Urinary bladder (tissue), 4 donors: ENCODE measurements at places on chromosomes 13 and 19.

DNA sequence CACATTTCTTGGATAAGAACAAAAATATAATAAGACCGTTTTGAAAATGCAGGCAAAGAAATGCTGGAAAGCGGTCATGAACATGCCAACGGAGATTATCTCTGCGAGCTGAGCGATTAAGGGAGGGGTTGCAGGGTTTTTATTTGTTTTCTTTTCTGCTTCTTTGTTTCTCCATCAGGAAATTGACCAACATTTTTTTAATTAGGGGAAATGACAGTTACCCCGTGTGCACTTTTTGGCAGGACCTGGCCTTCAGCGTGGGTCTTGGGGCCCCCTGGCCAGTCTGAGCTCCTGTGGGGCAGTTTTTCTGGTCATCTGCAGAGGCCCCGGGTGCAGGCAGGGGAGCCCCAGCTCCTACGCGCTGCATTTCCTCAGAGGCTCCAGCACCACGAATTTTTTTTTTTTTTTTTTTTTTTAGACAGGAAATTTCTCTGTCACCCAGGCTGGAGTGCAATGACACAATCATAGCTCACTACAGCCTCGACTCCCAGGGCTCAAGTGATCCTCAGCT, 31.3 kb upstream of the HOMER3 start:
- no peak for DNase-seq

DNA sequence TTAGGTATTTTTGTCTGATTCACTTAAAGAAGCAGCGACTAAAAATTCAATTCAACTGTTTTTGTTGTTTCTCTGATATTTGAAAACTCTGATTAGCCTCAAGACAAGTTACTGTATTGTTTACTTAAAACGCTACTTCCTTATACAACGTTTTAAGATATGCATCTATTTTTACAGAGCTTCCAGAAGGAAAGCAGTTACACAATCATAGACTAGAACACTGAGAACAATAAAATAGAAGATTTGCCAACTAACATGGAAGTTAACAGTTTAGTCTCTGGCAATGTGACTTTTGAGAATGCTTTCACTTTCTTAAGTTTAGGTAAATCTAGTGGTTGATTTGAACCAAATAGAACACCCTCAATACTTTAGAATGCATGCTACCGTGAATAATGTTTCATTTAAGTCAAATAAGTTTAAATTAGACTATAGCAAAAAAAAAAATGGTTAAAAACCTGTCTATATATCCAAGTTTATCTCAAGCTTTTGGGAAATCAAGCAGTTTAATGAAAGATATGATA, 614.8 kb downstream of the DACH1 start:
- DNase-seq: no peak

- DNase-seq: no peak
These were observed 31.1 kb downstream of the ZC3H4 start for GRCh38 chr19:47082493-47082892.

GRCh38 chr19:33687481-33688170, 65.9 kb downstream of the CHST8 start:
- no peak for DNase-seq

- peak; percentile 15 for DNase-seq
These were observed at the start of gene NEK5 for GRCh38 chr13:52128714-52129700. NEK5 (minus strand) TSS chr13:52129073; CDS start chr13:52127482, 1,591 bp downstream.

DNA sequence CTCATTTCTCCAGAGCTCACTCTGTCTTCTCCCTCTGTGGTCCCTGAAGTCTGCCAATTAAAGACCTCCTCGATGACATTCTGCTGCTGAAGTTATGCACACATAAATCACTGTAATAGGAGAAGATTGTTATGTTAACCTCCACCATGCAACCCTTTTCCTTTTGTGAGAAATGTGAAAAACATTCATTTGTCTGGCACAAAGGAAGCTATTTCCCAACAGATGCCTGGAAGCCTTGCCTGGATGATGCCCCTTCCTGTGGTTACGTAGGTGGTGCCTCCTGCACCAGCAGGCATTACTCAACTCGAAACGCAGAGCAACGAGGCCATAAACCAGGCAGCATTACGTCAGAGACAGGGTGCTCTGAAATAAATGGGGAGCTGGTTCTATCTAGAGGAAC, 327.4 kb upstream of the ZNF507 start:
- no peak for DNase-seq

GRCh38 chr13:59774491-59774971, 389.2 kb downstream of the DIAPH3 start:
- DNase-seq: no peak

DNA sequence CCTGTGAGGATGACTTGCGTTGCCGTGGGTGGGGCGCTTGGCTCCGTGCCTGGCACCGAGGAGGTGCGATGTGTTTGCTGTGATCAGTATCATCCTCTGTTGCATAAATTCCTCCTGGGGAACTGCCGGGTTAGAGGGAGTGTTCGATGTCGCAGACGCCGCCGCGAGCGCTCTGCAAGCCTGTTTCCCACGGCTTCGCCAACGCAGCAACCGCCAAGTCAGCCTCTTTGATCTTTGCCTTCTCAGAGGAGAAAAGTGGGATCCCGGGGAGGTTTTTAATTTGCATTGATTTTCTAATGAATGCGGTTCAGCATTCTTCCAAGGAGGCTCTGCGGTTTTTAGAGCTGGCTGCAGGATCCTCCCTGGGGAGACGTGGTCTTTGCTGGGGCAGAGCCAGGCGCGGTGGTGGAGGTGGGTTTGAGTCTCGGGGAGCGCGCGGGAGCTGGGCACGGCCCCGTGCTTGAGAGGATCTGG, 7.6 kb downstream of the GPR32 start:
- no peak for DNase-seq

DNA sequence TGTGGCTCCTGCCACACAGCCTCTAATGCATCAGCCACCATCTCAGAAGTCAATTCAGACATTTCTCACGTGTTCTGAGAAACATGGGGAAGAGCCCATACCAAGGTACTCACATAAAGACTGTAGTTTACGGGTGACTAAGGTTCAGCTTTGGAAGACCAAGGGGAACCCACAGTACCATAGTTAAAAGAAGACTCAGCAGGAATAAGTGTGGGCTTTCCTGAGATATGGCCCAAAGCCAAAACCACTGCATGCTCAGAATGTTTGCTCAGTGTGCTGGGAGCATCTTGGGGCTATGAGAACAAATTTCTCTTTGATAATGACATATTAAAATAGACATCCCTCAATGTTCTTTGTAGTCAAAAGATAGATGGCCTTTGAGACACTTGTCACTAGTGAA, 283.8 kb downstream of the DCT start:
- no peak for DNase-seq

GRCh38 chr19:5580161-5580571, 12.4 kb upstream of the TINCR start:
- DNase-seq: no peak

DNA sequence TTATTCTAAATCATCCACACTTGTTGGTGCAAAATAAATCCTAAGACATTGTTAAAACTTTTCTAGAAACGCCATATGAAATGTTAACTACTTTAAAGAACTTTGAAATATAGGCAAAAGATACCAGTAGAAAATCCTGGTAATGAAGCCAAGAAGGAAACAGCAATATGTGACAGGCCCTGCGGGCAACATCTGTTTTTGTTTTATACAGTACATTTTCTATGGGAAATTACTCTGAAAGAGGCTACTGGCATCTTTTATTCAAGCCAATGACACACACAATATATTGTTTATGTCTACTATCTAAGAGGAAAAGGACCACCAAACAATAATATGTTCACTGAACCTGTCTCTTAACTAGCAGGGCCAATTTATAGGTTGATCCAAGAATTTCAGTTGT, 829.7 kb downstream of the PCDH17 start:
- no peak for DNase-seq

DNA sequence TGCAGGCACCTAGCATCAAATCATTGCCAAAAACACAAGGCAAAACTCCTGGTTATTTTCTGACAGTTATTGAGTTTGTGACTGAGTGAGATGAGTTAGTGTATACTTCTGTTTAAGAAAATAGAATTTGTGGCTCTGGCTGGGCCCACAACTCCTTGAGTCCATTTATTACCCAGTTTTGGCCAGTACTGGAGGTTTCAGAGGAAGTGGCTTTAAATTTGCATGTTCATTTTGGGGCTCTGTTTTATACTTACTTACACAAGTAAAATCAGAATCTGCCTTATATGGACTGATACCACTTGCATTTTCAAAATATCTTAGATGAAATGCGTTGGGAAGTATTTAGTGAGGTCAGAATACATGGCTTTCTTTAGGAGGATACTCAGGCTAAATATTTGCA, 29.0 kb downstream of the TNFSF11 start:
- no peak for DNase-seq

- no peak for DNase-seq
These were observed 1.8 kb downstream of the APOC4 start for GRCh38 chr19:44943801-44944249.

GRCh38 chr19:51448411-51449016, 9.7 kb downstream of the SIGLEC8 start:
- no peak for DNase-seq

- no peak for DNase-seq
These were observed 614.6 kb upstream of the SPRY2 start for GRCh38 chr13:80955501-80955900.

DNA sequence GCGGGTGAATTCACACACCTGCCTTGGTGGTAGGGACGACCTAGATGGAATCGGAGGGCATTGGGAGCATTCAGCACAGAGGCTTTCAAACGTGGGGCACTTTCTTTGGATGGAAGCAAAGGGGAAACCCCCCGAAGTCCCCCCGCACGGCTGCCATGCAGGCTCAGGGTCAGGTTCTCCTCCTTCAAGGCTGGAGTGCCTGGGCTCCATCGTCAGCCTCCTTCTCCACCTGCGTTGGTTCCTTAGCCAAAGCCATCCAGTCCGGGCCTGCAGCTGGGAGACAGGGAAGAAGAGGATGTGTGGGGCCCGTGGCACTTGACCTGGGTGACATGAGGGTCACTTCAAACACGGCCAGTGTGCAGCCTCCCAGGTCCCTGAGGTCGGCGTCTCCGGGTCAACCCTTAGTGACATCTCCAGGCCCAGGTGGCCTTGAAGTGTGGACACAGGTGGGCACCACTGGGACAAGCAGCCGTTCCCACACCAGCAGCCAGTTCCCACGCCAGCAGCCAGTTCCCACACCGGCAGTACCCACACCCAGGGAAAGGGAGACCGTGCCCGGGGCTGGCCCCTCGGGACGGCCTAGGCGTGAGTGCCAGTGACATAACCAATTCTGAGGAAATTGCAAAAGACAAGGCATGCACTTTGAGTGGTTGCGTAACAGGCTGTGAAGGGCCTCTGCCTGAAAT, 116.0 kb downstream of the SOX1 start:
- DNase-seq: no peak

DNA sequence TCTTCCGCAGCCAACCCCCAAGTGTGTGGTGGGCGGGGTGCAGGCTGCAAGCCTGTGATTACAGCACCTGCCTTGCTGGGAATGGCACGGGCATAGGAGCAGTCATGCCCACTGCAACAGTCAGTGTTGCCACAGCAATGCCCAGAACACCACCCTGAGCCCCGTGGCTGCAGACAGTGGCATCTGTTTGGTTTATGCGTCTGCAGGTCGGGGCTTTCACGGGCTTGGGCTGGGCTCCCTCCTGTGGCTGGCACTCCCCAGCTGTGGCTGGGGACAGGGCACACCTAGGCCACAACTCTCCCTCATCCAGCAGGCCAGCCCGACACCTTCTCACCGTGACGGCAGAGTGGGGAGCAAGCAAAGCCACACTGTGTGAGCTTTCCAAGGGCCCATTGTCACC, 115.3 kb upstream of the C1QTNF9B start:
- DNase-seq: no peak

DNA sequence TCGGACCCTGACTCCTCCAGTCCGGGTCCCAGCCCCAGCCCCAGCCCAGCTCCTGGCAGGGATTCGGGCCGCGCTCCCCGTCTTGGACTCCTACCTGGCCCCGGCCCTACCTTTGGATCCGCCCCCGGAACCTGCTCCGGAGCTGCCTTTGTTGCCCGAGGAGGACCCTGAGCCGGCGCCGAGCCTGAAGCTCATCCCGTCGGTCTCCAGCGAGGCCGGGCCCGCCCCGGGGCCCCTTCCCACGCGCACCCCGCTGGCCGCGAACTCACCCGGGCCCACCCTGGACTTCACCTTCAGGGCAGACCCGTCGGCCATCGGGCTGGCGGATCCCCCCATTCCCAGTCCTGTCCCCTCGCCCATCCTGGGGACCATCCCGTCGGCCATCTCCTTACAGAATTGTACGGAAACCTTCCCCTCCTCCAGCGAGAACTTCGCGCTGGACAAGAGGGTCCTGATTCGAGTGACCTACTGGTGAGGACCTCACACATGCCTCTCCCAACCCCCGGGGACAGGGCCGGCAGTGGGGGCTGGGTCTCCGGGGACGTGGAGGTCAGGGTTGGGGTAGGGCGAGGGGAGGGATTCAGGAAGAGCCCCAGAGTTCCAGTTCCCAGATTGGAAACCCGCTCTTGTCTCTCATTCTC, 732 bp downstream of the SELENOV start:
- DNase-seq: no peak

DNA sequence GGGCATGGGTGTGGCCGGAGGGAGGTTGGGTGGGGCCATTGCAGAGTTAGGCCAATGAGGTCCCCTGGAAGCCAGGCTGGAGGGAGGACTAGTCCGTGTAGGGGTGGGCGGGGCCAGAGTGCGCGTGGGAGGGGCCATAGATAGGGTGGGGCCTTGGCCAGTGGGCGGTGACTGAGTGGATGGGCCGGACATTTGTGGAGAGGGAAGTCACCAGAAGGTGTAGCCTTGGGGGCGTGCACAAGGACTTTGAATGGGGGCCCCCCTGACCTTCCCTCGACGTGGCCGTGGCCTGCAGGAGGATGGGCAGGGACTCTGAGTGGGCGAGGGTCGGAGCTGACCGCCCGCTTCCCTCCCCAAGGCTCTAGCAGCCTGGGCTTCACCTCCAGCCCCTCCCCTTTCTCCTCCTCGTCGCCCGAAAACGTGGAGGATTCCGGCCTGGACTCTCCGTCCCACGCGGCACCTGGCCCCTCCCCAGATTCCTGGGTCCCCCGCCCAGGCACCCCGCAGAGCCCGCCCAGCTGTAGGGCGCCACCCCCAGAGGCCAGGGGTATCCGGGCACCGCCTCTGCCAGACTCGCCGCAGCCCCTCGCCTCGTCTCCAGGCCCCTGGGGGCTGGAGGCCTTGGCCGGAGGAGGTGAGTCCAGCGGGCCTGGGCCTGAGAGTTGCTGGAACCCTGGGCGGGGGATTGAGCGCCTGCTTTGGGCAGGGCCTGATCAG, 16.5 kb upstream of the B3GNT3 start:
- no peak for DNase-seq

DNA sequence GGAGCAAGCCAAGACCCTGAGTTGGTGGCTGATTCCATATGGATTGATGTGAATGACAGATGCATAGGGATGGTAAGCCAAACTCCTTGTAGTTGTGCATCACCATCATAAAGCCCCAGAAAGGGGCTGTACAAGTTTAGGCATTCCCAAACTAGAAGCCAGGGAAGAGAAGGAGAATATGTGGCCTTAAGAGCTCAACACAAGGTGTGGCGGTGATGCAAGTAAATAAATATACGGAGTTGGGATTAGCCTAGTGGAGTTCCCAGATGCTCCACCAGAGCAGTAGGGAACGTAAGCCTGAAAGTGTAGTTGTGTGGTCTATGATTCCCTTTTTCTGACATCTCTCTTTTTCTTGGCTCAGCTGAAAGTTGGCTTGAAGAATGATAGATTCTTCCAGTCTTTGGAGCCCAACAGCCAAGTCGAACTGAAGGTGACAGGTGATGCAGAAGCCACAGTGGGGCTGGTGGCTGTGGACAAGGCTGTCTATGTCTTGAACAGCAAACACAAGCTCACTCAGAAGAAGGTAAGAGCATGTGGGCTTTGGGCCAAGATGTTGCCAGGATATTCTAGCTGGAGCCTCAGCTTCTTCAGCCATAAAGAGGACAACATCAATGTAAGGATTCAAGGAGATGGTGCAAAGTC, 30.1 kb downstream of the RDH8 start:
- no peak for DNase-seq
